Fibroblast of mammary gland (primary cell): ENCODE measurements at places on chromosomes 2 and 18.

DNA sequence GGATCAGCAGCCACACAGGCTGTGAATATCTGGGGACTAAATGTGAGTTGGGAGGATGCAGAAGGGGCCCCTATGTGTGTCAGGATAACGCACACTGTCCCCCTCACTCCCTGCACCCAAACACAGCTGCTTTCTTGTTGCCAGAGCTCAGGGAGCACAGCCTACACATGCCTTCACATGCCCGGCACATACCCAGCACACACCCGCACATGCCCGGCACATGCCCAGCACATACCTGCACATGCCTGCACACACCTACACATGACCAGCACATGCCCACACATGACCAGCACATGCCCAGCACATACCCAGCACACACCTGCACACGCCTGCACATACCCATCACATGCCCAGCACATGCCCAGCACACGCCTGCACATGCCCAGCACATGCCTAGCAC is 75.6 kb downstream of the TPO start:
- DNase-seq, result no peak

GRCh38 chr2:38155015-38155414 is 79.1 kb upstream of the CYP1B1 start:
- no peak for DNase-seq

GRCh38 chr2:175478096-175478768 is 296.7 kb upstream of the ATP5MC3 start:
- no peak for DNase-seq

GRCh38 chr2:42578621-42579020 is 10.2 kb downstream of the MTA3 start:
- no peak for DNase-seq

DNA sequence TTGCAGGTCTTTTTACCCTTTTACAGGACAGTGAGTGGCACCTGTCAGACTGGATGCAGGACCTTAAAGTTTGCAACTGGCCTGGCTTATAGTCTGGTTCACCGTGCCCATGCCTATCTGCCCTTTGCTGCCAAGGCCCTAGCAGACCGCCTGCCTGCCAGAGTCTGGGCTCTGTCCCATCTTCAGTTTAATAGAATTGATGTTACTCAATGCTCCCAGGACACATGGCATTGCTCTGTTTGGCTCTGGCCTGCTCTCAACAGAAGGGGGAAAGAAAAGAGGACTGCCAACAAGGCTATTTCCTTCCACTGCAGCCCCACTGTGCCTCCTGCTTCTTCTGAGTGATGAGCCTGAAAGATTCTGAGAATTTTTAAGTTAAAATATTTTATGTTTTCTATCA is 25.6 kb upstream of the TMEM178A start:
- no peak for DNase-seq

- DNase-seq, result no peak
Measured at GRCh38 chr2:100936972-100937542, 65.0 kb upstream of the RPL31 start.

DNA sequence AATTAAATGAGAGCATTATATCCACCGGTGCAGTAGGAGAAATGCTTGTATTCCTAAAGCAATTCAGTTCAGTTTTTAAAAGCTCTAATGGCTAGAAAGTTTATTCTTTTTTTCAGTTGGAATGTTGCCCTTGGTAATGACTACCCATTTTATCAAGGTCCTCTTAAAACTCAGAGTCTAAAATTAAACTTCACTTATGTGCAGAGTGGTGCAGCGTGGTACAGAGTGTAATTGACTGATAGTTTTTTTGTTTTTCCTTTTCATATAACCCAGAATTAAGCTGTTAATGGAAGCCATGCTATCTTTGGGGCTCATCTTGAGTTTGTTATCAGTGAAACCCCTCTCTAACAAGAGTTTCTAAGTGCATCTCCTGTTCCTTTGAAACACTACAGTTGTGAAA is 21.4 kb downstream of the NCOA1 start:
- DNase-seq, result no peak

DNA sequence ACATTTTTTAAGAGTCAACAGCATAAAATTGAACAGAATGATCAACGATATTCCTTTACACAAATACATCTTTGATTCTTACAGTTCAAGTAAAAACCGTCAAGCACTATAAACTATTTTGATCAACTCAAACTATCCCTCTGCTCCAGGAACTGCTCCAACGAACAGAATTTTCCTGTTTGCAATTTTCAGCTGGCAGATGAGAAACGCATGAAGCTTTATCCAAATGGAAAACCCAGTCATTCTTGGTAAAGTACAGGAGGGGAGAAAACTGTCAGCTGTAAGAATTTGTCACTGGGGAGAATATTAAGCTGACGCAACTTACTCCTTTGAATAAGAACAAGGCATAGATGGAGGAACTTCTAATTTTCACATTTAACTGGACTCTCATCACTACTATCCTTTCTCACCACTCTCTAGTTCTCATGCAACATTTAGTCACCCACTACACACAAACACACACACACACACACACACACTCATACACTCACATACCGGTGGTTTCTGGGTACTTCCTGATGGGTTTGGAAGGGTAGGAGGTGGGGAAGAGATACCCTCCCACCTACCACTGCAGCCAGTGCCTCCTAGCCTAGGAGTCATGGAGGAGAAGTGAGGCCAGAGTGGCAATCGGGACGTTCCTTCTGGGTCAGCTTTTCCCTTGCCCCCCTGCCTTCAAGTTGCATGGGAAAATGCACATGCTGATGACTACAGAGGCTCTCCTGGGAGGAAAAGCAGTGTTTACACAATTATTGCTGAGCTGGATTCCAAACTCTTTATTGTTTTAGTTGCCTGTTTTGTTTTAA is 54.0 kb upstream of the SPATS2L start:
- peak; percentile 90 for DNase-seq

GRCh38 chr2:226001716-226002115 is 602.2 kb downstream of the NYAP2 start:
- peak; percentile 38 for DNase-seq

DNA sequence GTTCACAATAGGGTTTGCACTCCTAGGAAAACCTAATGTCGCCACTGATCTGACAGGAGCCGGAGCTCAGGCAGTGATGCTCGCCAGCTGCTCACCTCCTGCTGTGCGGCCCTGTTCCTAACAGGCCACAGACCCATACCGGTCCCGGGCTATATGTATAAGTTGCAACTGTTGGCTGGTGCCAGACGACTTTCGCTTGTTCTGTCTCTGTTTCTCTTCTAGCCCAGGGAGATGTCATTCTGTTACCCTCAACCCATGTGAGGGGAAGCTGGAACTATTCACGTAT is 170.3 kb downstream of the BCL2 start:
- DNase-seq, result no peak

DNA sequence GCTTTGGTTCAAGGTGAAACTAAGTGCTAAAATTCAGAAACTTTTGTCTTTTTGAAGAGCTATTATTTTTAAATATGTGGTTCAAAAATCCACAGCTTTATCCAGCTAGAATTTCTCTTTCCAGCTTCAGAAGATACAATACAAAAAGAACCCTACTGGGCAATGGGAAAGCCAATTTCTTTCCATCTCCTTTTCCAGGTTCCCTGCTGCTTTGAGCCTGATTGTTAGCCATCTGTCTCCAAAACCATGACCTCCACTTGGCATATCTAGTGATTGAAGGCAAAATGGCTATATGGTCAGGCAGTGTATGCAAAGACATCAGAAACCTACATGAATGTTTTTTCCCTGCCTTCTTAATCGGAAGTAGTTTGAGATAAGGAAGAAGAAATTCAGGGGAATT is 134.1 kb downstream of the KCNH7 start:
- no peak for DNase-seq

- DNase-seq, result no peak
Measured at GRCh38 chr2:172496160-172496608, 59.7 kb upstream of the PDK1 start.

- DNase-seq, result peak; percentile 63
Measured at GRCh38 chr2:202375033-202375608, 1.0 kb upstream of the BMPR2 start.

DNA sequence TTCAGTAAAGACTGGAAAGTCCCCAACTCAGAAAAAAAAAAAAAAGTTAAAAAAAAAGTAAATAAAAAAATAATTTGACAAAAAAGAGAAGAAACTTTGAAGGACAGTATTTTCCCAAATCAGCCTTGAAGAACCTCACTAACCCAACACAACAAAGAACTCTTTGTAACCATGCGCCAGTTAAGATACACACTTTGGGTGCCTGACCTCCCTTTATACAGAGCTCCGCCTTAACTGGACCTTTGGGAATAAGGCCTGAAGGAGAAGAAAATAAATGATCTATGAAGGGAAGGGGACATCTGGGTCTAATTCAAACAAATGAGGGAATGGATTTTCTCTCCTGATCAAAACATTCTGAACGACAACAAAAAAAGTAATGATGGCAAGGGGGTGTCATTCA is 2.2 kb upstream of the GFPT1 start:
- no peak for DNase-seq

GRCh38 chr2:66697366-66697765 is 262.4 kb downstream of the MEIS1 start:
- DNase-seq, result no peak

GRCh38 chr2:37880551-37880950 is 44.5 kb upstream of the RMDN2 start:
- no peak for DNase-seq

DNA sequence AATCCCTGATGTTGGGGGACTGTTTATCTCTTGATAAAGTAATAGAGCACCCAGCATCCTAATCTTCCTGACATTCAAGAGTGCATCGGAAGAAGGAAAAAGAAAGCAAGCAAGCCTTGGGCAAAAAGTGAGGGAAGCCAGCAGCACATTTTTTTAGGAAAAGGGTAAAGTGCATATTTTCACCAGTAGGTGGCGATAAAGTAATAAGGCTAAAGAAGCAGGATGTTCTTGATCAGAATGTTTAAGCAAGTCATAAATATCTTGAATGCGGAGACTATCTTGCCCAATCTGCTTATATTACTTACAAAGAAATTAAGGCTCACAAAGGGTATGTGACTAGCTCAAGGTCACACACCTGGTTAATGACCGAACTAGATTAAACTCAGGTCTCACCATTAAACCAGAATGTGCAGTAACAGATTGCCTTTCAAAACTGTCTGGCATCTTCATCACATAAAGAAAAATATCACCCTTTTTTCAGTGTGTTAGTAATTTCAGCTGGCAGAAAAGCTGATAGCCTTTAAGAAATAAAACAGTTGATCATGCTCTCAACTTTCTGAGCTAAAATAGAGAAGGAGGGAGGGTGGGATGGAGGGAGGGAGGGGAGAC is 83.8 kb downstream of the VIT start:
- peak; percentile 70 for DNase-seq

DNA sequence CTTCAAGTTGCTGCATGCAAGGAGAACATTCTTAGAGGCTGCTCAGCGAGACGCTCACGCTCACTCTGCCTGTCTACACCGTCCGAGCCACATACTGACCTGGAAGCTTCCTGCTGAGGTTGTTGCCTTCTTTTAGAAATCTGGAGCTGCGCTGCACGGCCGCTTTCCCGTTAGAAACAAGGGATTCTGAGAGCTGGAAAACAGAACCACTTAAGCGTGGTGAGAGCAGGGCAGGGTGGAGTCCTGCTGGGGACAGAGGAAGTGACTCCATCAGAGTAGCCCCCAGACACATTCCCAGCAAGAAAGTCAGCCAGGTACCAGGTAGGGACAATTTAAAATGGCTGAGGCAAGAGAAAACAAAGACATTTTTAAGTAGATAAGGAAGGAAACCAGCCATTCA is 135.2 kb downstream of the LAMA1 start:
- DNase-seq, result no peak

DNA sequence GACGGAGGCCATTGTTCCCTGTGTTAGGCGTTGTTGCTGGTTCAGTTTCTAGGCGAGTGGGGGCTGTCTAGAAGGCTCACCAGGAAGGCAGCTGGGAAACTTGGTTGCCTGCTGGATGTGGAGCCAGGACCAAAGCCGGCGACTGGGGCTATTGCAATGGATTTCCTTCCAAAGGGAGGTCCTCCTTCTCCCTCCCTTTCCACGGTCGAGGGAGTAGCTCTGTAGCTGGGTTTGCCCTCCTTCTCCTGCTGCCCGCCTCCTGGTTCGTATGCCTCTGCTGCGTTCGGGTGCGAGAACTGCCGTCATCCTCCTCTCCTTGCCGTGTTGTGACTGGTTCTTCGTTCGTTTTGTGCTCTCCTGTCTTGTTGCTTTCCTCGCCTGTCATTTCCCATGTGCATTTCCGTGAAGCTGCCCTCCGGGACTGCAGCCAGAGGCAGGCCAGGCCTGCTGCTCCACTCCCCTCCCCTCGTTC is 203.4 kb downstream of the NEDD4L start:
- DNase-seq, result no peak

DNA sequence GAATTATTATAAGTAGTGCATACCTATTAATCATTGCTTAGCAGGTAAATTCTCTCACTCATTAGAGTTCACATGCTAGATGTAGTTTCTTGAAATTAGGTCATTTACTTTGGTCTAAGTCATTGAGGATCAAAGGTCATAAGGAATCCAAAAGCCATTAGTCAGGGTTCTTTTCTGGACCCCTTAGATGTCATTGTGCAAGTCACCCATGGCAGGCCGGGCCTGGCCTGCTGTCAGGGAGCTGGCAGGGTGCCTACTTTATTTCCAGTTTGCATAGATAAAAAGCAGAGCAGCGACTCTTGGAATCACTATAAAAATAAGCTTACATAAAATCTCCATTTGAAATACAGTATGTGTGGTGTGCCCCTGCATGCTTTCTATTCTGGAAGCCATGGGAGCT is 91.3 kb downstream of the MEIS1 start:
- DNase-seq, result no peak

DNA sequence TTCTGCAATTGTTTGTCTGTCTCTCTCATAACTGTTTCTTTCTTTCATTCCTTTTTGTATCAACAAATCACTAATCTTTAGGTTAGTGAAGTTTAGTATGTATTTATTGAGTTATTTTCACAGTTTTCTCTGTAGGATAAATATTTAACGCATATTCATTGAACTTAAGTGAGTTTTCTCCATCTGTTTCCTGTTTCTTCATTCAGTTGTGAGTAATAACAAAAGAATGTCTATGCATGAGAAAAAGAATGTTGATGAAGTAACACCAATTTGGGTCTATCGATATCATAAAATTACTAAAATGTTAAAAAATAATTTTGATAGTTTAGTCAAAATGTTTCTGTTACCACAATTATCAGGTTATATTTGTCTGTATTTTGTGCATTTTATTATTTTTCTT is 948.0 kb downstream of the DSC3 start:
- DNase-seq, result peak; percentile 25

- DNase-seq, result no peak
Measured at GRCh38 chr2:143463719-143464118, 334.5 kb downstream of the ARHGAP15 start.

DNA sequence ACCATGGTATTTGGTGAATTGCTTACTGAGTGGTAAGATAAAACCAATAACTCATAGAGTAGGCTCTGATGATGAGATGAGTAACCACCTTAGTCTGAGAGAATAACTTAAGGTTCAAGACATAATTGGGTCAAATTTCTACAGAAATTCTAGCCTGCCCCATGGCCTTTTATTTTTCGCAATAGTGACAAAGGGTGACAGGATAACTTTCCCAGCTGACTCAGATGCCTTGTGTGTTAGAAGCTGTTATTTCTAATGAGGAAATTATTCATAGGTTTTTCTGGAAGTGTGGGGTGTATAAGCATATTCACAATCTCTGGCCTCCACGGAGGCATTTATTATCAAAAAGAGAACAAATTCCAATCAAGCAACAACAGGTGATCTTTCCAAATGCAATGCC is 159.0 kb downstream of the NUP35 start:
- DNase-seq, result peak; percentile 62

GRCh38 chr18:48006415-48007175 is 76.1 kb upstream of the SMAD2 start:
- no peak for DNase-seq

GRCh38 chr2:207141386-207141785 is 24.4 kb downstream of the KLF7 start:
- DNase-seq, result no peak

GRCh38 chr18:23716966-23717365 is 27.7 kb downstream of the LAMA3 start:
- no peak for DNase-seq

- DNase-seq, result no peak
Measured at GRCh38 chr2:98280376-98281102, 65.7 kb upstream of the CNGA3 start.
